Astrocyte (in vitro differentiated cells and primary cell): ENCODE measurements at places on chromosomes 7 and 10.

DNA sequence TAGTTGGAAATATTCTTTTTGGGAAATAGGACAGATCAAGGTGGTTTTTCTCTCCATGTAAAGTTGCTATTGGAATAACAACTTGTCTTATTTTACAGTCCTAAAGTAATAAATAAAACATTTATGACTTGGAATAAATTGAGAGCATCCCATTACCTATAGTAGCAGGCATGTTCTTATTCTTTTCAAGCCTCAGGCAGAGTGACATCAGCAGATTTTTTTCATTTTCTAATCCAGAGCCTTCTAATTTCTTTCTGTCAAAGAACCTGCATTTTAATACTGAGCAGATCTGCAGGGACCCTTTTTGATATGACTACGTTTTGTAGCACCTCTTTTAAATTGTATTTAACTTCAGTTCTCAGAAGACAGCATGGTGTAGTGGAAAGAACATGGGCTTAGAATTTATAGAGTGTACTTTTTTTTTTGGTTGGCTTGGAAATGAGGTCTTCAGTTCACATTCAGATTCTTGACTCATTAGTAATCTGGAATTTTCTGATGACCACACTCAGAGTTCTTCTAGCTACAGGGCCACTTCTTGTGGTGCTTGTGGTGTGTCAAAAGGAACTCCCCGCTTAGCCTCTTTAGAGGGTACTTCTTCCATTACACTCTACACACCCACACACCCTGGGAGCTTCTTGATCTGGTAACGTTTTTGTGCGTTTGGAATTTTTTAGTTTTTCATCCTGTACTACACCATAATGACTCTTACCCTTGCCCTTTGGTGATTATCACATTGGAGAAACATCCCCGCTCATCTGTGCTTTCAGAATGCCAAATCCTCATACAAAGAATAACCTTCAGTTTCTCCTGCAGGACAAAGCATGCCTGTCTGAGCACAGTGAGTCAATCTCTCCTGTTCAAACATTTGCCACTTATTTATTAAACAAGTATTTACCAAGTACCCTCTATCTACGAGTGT is 34.6 kb downstream of the AGK start:
- H3K36me3 ChIP-seq = no peaks in the 10 kb centered on the region
- H3K4me1 ChIP-seq = peaks cover 21% of the 10 kb centered on the region
- peak overlapping the region; percentile 13 for H3K4me3 ChIP-seq
- peak; percentile 99 for DNase-seq
- H3K27ac ChIP-seq = peak overlapping the region; percentile 85
- H3K27me3 ChIP-seq = no peaks in the 10 kb centered on the region

- no peak overlapping the region for H3K4me3 ChIP-seq
- no peak overlapping the region for H3K27ac ChIP-seq
- H3K27me3 ChIP-seq = no peaks in the 10 kb centered on the region
Measured at GRCh38 chr7:78323118-78323517, 524.5 kb downstream of the PHTF2 start.

DNA sequence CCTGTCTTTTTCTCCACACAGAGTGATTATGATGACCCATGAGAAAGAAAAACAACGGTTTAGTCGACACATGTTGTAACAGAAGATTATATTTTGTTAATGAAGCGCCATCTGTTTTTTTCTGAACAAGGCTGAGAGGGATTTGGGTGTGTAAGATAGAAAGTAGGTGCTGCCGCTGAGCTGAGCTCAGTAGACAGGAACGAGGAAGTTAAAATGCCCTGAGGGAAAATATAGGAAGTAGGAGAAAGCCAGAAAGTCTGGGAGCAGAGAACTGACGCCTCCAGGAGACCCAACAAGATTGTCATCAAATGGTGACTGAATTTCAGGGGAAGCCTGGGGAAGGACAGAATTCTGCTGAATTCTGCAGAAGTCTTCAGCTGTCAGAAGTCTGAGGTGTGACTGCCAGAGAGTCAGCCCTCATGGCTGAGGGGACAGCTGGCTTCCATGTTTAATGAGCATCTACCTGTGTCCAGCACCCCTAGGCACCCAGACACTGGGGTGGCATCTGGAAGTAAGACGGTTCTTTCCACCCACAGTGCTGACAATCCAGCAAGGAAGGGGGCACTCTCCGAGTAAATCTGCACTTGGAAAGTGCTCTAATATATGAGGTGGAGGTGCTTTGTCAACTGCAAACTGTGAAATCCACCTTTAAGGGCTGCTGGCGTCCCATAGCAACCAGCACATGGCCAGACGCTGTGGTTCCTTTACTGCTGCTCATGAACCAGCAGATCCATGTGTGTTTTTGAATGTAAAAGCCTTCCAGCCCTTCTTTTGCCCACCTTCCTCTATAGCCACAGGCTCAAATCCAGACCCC is 12.5 kb upstream of the TSPAN15 start:
- no peak overlapping the region for H3K4me3 ChIP-seq
- H3K36me3 ChIP-seq = no peaks in the 10 kb centered on the region
- H3K27ac ChIP-seq = no peak overlapping the region
- peaks cover 5% of the 10 kb centered on the region for H3K4me1 ChIP-seq
- H3K27me3 ChIP-seq = peaks cover 4% of the 10 kb centered on the region
- DNase-seq = no peak

- no peaks in the 10 kb centered on the region for H3K27me3 ChIP-seq
- no peak overlapping the region for H3K4me3 ChIP-seq
- no peak for DNase-seq
- H3K36me3 ChIP-seq = peaks cover 12% of the 10 kb centered on the region
- H3K4me1 ChIP-seq = no peaks in the 10 kb centered on the region
Measured at GRCh38 chr10:127415901-127416581, 133.1 kb upstream of the NPS start.

DNA sequence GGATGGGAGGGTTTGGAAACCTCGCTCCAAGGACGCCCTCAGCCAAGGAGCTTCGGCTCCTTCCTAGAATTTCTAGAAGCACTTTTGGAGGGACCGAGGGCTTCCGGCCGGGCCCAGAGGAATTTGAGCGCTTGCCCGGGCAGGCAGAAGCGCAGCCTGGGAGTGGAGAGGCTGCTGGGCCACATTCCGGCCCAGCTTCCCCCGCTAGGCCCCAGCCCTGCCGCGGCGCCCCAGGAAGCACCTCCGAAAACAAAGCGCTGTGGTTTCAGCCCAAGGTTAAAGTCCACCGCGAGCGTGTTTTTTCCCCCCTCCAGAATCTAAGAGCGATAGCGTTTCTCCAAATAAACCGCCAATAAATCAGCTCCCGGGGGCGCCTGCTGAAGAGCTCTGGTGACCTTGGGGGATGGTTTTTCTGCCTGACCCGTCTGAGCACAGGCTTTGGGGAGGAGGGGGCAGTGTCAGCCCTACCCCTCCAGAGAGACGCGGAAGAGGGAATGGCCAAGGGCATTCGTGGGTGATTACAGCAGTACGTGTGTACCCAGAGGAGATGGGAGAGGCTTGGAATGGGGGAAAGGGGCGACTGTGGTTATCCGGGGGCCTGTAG is 5.7 kb upstream of the TNRC18 start:
- peak overlapping the region; percentile 64 for H3K27ac ChIP-seq
- DNase-seq = peak; percentile 50
- peak overlapping the region; percentile 83 for H3K4me3 ChIP-seq
- H3K36me3 ChIP-seq = no peaks in the 10 kb centered on the region
- no peaks in the 10 kb centered on the region for H3K27me3 ChIP-seq

DNA sequence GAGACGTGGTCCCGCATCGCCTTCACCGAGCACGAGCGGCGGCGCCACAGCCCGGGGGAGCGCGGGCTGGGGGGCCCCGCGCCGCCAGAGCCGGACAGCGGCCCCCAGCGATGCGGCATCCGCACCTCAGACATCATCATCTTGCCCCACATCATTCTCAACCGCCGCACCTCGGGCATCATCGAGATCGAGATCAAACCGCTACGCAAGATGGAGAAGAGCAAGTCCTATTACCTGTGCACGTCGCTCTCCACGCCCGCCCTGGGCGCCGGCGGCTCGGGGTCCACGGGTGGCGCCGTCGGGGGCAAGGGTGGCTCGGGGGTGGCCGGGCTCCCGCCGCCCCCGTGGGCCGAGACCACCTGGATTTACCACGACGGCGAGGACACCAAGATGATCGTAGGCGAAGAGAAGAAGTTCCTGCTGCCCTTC is 737 bp downstream of the CNNM2 start:
- H3K27me3 ChIP-seq = peaks cover 11% of the 10 kb centered on the region
- H3K4me1 ChIP-seq = peaks cover 18% of the 10 kb centered on the region
- H3K4me3 ChIP-seq = peak overlapping the region; percentile 81
- no peaks in the 10 kb centered on the region for H3K36me3 ChIP-seq
- no peak for DNase-seq

GRCh38 chr10:96690755-96691730 is 29.3 kb downstream of the PIK3AP1 start:
- no peaks in the 10 kb centered on the region for H3K36me3 ChIP-seq
- peak; percentile 47 for DNase-seq
- no peak overlapping the region for H3K4me3 ChIP-seq
- H3K27ac ChIP-seq = no peak overlapping the region

DNA sequence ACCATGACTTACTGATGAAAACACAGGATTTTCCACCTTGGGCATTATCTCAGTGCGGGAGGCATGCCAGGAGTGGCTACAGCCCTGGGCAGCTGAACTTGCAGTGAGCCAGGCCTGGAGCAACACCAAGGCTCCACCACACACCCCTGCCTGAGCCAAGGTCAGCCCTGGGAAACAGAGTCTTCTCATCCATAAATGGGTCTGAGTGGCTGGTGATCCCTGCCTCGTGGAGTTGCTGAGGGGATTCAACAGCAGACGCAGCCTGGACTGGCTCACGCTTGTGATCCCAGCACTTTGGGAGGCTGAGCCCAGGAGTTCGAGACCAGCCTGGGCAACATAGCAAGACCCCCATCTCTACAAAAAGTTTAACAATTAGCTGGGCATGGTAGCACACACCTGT is 32.2 kb downstream of the SPOCK2 start:
- H3K4me1 ChIP-seq = peaks cover 6% of the 10 kb centered on the region
- H3K27me3 ChIP-seq = peaks cover 34% of the 10 kb centered on the region
- no peak for DNase-seq
- no peak overlapping the region for H3K4me3 ChIP-seq

DNA sequence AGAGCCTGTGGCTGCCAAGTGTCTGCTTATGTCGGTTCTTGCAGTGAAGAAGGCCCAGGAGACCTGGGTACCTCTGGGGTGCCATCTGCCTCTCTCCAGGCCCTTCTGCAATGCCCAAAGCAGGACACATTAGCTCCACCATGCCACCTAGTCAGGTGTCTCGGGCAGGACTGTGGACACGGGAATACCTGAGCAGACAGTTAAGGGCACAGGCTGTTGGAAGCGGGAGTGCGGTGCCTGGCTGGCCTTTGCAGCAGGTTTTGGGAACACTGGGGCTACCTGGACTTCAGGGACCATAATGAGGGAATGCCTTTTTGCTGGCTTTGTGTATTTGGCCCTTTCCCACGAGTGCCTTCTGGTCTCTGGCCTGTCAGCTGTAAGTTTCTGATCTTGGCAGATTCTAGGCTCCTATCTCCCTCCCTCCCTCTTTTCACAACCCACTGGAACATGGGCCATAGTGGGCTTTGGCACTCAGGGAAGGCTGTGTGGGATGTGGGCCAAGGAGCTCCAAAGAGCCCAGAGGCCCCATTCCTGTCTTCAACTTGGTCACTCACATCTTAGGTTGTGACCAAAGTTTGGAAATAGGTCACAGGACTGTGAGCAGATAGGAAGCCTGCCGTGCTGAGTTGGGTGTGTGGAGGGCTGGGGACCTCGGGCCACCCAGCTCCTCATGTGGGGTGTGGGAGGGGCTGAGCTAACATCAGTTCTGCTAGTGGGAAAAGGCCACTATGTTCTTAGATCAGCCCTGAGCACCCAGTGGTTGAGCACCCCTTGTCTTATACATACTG is 41.5 kb upstream of the CXCL12 start:
- no peaks in the 10 kb centered on the region for H3K4me1 ChIP-seq
- H3K4me3 ChIP-seq = no peak overlapping the region
- no peak for DNase-seq
- no peaks in the 10 kb centered on the region for H3K36me3 ChIP-seq
- H3K27me3 ChIP-seq = no peaks in the 10 kb centered on the region

GRCh38 chr10:63030536-63030935 is 102.6 kb upstream of the NRBF2 start:
- no peaks in the 10 kb centered on the region for H3K36me3 ChIP-seq
- H3K4me3 ChIP-seq = no peak overlapping the region

GRCh38 chr7:81473236-81473635 is 296.6 kb downstream of the HGF start:
- H3K27ac ChIP-seq = no peak overlapping the region
- H3K4me3 ChIP-seq = no peak overlapping the region
- H3K36me3 ChIP-seq = no peaks in the 10 kb centered on the region
- no peaks in the 10 kb centered on the region for H3K27me3 ChIP-seq
- DNase-seq = no peak
- H3K4me1 ChIP-seq = no peaks in the 10 kb centered on the region

DNA sequence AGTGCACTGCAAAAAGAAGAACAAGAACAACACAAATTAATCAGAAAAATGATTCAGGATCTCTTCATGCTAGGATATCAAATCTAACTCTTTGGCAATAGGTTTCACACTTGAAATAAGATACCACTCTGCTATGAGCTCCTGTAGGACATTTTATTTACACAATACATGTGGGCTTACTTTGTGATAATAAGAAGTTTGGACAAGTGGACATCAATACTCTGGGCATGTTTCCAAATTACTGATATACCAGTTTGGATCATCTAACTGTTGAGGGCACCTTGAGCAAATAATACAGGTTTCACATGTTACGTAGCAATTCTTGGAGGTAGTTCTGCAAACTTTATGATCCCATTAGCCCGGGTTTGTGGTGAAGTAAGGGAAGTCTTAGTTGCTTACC is 59.8 kb downstream of the CPVL start:
- H3K27ac ChIP-seq = no peak overlapping the region
- H3K36me3 ChIP-seq = no peaks in the 10 kb centered on the region
- peaks cover 2% of the 10 kb centered on the region for H3K27me3 ChIP-seq
- H3K4me3 ChIP-seq = no peak overlapping the region
- DNase-seq = no peak
- no peaks in the 10 kb centered on the region for H3K4me1 ChIP-seq

DNA sequence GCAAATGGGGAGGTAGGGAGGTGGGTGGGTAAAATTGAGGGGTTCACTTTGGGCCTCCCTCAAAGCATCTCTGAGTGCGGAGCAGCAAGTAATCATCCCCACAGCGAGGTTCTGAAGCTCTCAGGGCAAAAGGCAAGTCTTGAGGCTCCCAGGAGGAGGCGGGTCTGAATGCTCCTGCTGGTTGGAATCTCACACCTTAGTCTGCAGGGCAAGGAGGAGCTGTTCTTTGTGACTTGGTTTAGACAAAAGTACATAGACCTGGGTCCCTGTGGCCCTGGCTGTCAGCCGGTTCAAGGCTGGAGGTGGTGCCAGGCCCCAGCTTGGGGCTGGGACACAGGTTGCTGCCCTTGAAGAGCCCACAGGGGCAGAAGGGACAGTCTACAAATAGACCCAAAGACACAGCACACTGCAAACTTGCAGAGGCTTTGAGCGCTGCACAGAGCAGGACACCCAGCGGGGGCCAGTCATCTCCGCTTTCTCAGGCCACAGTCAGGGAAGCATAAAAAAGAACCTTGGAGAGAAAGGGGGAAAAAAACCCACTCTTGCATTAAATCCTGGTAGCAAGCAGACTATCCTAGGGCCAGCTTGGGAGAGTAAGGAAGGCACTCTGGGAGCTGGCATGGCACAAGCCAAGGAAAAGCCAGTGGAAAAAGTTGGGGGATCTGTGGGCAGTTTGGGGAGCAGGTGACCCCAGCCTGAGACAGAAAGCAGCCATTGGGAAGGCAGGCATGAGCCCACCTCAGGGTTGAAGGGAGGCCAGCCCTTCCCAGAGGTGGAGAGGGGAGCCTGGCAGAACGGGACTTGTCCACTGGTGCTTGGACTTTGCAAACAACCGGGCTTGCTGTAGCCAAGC is 926 bp upstream of the C10orf71 start:
- DNase-seq = no peak
- H3K27ac ChIP-seq = no peak overlapping the region
- H3K36me3 ChIP-seq = no peaks in the 10 kb centered on the region
- peaks cover 10% of the 10 kb centered on the region for H3K27me3 ChIP-seq

- H3K36me3 ChIP-seq = no peaks in the 10 kb centered on the region
- DNase-seq = no peak
- H3K4me3 ChIP-seq = no peak overlapping the region
- H3K4me1 ChIP-seq = peaks cover 4% of the 10 kb centered on the region
Measured at GRCh38 chr7:44194069-44194468, 4.8 kb upstream of the GCK start.
